IgD-negative memory B cell (primary cell): ENCODE measurements at places on chromosomes 7 and 10. TPM values are rescaled to one million over a fixed set of nuclear protein-coding genes. Genes with fewer than 3 reads are reported as not detected.

Gene ANKRD26
- polyA plus RNA-seq: 1.5 TPM

Gene AS3MT
- not detected for polyA plus RNA-seq

Gene TSPAN13
- polyA plus RNA-seq: 72.8 TPM

Gene HIPK2
- polyA plus RNA-seq: 5.5 TPM

Gene TMEM196
- polyA plus RNA-seq: not detected

Gene ELN
- polyA plus RNA-seq: not detected

Gene FRAT1
- 6.2 TPM for polyA plus RNA-seq

Gene PDE6C
- polyA plus RNA-seq: not detected

Gene CALD1
- 0.89 TPM for polyA plus RNA-seq

Gene APBB1IP
- polyA plus RNA-seq: 66.4 TPM

Gene FAM237B
- not detected for polyA plus RNA-seq

Gene DKK1
- not detected for polyA plus RNA-seq

Gene TYW1B
- 3.6 TPM for polyA plus RNA-seq

Gene NEUROD6
- not detected for polyA plus RNA-seq

Gene RELN
- not detected for polyA plus RNA-seq

Gene CALHM2
- 35.0 TPM for polyA plus RNA-seq

Gene ANKRD7
- not detected for polyA plus RNA-seq

Gene PLA2G12B
- polyA plus RNA-seq: not detected

Gene CFAP58
- polyA plus RNA-seq: not detected

Gene FKBP6
- not detected for polyA plus RNA-seq

Gene DEPP1
- polyA plus RNA-seq: not detected

Gene AKR1C2
- polyA plus RNA-seq: not detected

Gene SEMA3D
- not detected for polyA plus RNA-seq

Gene KIAA1549
- polyA plus RNA-seq: not detected

Gene CPA4
- not detected for polyA plus RNA-seq

Gene SSC4D
- polyA plus RNA-seq: not detected

Gene TMEM130
- polyA plus RNA-seq: not detected

Gene PNLIPRP1
- not detected for polyA plus RNA-seq

Gene C7orf57
- not detected for polyA plus RNA-seq

Gene XRCC2
- polyA plus RNA-seq: 0.43 TPM

Gene HOXA1
- 0.24 TPM for polyA plus RNA-seq

Gene PRF1
- polyA plus RNA-seq: 24.3 TPM

Gene MINDY3
- polyA plus RNA-seq: 4.5 TPM

Gene RASA4B
- 7.4 TPM for polyA plus RNA-seq

Gene INSIG1
- polyA plus RNA-seq: 28.5 TPM

Gene GPR26
- not detected for polyA plus RNA-seq

Gene ADAMTS14
- not detected for polyA plus RNA-seq

Gene PCLO
- polyA plus RNA-seq: not detected

Gene SEC31B
- 0.13 TPM for polyA plus RNA-seq

Gene TMEM184A
- polyA plus RNA-seq: 0.08 TPM

Gene KMT2E
- 239 TPM for polyA plus RNA-seq

Gene ZCWPW1
- polyA plus RNA-seq: 12.1 TPM

Gene OR6B1
- polyA plus RNA-seq: not detected

Gene SH2B2
- polyA plus RNA-seq: 64.5 TPM

Gene NUTM2D
- 0.19 TPM for polyA plus RNA-seq
